Fibroblast of mammary gland (primary cell): ENCODE measurements at places on chromosomes 1 and 21.

DNA sequence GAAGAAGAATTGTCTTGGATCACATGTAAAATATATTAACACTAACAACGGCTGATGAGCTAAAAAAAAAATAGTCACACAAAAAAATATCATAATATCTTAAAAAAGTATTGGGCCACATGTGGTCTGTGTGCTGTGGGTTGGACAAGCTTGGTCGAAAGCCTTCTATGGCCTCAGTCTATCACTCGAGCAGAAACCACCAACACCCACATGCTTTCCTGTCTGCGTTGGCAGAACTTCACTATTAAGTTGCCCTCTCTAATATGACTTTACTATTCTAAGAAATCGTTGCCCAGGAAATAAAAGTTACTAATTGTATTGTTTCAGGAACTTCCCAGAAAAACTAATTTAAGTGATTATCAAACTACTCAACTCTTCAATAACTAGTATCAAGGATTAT lies 28.2 kb upstream of the ETS2 start:
- no peak for DNase-seq

DNA sequence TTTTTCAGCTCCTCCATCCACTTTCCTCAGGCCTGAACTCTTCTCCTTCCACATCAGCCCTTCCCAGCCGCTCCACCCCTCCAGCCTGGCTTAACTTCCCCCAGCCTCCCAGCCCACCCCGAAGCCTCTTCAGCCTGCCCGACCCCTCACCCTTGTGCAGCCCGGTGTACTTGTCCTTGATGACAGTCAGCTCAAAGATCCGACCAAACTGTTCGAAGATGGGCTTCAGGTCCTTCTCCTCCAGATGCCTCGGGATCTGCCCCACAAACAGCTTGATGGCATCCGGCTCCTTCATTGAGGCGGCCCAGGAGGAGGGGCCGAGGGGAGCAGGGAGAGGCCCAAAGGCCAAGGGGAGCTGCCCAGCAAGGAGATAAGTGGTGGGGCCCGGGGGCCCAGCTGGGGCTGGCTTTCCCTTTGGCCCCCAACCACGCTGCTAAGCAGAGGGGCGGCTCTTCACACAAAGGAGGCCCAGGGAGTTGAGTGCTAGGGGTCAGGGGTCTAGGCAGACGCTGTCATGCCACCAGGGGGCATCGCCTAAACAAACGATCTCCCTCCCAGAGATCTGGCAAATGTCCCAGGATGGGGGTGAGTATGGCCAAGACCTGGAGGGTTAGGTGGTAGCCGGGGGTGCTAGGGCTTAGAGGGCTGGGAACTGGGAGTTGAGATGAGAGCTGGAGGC lies 738 bp downstream of the CELF3 start:
- DNase-seq = no peak

- no peak for DNase-seq
These were observed 107.3 kb downstream of the NMNAT2 start for GRCh38 chr1:183310753-183311479.

- DNase-seq = no peak
These were observed 18.9 kb downstream of the LDLRAP1 start for GRCh38 chr1:25562101-25562927.

DNA sequence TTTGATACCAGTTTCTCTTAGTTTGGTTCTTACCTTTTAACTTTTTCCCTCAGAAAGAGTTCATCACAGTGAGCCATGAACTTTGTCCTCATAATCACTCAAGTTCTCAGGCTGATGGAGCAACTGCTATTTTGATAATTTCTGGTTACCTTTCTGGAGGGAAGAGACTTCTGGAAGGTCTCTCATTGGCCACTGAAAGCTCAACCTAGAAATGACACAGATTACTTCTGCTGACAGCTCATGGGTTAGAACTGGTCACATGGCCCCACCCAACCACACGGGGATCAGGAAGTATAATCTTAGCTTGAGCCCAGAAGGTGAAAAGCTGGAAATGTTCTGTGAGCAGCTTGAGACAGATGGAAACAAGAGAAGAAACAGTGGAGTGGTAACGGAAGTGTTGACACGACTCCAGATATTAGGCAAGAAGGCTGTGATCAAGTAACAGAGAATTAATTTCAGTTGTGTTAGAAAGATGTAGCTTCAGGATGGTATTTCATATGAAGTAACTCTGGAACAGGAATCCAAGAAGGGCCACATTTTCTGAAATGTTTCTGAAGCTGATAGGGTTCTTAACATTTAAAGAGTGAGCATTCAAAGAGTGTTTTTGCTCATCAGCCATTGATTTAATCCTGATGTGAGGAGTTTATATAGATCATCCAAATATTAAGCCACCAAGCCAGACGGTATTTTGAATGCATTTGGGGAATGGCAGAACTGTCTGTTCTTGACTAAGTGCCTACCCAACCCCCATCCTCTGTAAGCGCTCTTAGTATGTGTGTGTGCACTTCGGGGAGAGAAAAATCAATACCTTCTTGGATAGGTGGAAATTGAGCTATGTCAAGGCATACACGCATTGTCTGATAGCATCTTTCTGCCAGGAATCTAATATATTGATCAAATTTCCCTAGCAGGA lies 21.9 kb upstream of the XPR1 start:
- peak; percentile 55 for DNase-seq

DNA sequence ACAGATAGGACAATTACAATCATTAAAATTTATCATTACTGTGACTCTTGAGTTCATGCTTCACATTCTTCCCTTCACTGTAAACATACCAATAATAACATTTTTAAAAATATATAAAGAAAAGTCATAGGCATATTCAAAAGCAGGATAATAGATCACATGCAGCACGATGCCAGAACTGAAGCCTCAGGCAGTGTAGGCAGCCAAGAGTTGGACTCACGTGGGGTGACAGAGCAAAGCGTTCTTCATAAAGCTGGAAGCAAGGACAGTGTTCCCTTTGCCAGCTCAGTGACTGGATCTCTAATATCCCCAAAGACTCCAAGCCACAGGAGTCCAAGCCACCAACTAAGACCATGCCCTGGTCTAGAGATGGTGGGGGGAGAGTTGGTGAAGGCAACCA lies 77.7 kb downstream of the ODF2L start:
- no peak for DNase-seq

DNA sequence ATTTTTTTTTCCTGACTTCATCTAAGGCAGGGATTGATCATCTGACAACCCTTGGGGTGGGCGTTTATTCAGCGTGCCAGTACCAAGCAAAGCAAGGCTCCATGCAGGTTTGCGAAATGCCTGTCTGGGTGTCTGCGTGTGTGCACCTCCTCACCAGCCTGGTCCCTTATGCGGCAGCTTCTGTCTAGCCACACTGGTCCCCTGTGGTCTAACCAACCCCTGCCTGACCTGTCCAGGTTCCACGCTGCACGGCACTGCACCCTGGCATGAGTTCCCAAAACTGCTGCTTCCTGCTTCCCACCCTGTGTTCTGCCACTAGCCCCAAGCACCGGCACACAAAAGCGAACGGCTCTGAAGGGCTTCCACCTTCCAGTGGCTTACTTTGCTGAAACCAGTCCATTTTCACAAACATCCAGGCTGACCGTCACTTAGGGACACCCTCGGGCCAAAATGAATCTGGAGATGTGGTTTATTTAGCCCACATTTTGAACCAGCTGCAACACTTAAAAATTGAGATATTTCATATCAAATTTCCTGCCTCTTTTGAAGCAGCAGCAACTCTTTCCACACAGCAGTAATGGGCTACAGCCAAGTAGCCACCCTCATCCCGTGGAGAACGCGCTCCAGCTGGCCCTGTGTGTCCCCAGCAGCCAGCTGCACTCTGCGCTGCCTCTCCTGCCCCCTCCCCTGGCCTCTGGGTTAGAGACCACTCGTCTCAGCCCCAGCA lies 55.7 kb downstream of the HLCS start:
- peak; percentile 35 for DNase-seq

DNA sequence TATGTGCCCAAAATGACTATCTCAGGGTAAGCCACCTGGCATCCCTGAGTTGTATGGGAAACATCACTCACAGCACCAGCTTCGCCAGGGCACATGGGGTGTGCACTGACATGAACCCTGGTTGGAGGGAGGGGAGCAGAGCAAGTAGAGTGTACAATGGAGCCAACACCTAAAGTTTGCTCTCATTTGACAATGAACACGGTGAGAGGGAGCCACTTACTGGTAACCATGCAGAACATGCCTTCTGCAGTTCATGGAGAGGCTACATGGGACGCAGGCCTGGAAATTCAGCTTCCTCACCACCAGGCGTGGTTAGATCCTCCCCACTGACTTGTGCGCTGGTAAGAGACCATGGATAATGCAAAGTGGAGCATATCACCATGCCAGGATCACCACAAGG lies 10.0 kb upstream of the CPLANE2 start:
- DNase-seq = no peak

DNA sequence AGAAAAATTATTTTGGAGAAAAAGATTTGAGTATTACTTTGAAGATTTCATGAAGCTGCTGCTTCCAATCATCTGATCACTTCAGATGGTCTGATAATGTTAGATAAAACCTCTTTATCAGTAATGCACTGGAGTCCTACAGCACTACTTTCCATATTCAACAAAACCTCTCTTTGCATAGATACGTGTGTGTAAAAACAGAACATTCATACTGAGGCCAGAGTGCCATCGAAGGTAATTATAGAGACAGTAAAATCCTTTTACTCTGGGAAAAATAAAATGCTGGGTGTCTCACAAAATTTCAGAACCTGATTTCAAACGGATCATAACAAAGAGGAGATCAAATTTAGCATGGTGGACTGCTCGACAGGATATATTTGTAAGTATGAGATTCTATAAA lies at the start of gene RGS13:
Gene RGS13, plus strand, starts transcription at position 209 of the 400 bp plus-strand sequence. CDS start 8,188 bp downstream, outside the sequence.
- no peak for DNase-seq

DNA sequence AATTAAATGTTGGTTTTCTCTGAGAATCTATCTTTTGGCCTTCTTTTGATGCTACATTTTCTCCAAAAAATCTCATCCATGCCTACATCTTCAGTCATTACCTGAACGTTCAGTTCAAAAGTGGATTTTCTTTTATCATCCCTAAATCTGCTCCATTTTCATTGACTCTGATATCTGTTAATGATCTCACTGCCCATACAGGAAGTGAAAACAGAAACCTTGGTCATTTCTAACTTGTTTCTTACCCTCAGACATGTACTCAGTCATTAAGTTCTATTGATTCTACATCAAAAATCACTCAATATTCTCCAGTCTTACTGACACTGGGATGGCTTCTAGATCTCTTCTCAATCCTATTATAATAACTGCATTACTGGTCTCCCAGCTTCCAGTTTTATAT lies 22.7 kb downstream of the PRKACB start:
- DNase-seq = no peak

GRCh38 chr1:20686883-20687725 lies 25.9 kb upstream of the DDOST start:
- DNase-seq = no peak

DNA sequence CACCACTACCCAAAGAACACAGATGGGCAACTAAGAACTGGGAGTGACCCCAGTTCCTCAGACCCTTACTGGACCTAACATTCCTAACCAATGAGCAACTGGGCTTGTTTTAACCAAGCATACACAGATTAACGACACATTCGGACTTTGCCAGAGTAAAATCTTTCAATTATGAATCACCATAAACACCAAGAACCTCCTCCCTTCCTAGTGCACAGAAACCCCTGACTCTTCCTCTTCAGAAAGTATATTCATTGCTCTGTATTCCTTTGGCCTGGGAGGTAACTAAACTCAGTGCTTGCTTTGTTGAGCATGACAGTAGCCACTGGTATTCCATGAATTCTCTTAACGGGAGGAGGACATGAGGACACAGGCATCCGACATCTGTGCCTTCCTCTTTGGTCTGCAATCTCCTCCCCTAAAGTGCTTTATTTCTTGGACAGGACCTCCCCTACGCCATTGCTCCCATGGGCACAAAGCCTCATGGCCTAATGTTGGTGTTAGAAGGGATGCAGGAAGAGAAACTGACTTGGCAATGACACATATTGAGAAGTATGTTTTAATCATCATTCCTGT lies 42.7 kb downstream of the SEC16B start:
- DNase-seq = peak; percentile 92

DNA sequence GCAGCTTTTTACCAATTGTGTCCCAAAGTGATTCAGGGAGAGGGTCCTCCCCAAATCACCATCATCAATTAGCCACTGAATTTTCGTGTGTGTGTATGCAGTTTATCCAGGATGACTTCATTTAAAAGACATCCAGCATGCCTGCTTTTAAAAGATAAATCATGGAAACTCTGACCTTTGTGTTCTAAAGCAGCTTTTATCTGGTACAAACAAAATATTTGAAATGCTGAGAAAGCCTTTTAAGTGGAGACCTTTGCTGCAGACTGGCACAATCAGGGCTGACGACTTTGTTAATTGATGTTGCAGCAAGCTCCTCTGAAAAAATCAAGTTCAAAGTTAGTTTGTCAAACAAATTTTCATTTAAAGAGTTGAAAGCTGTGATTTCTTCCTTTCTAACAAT lies 104.7 kb downstream of the PCP4 start:
- DNase-seq = no peak

- no peak for DNase-seq
These were observed 385.0 kb upstream of the NFIA start for GRCh38 chr1:60697204-60697994.

- DNase-seq = no peak
These were observed 30.0 kb downstream of the ADAMTS1 start for GRCh38 chr21:26815197-26815596.

GRCh38 chr1:226649780-226650179 lies 89.3 kb downstream of the ITPKB start:
- DNase-seq = peak; percentile 50

- no peak for DNase-seq
These were observed 81.6 kb upstream of the DISP3 start for GRCh38 chr1:11397151-11397901.

- peak; percentile 57 for DNase-seq
These were observed 8.1 kb upstream of the C1orf216 start for GRCh38 chr1:35726450-35727433.

- DNase-seq = no peak
These were observed 48.3 kb downstream of the PPIAL4G start for GRCh38 chr1:148434832-148435231.

- DNase-seq = peak; percentile 70
These were observed 26.8 kb downstream of the PALMD start for GRCh38 chr1:99672530-99673213.

DNA sequence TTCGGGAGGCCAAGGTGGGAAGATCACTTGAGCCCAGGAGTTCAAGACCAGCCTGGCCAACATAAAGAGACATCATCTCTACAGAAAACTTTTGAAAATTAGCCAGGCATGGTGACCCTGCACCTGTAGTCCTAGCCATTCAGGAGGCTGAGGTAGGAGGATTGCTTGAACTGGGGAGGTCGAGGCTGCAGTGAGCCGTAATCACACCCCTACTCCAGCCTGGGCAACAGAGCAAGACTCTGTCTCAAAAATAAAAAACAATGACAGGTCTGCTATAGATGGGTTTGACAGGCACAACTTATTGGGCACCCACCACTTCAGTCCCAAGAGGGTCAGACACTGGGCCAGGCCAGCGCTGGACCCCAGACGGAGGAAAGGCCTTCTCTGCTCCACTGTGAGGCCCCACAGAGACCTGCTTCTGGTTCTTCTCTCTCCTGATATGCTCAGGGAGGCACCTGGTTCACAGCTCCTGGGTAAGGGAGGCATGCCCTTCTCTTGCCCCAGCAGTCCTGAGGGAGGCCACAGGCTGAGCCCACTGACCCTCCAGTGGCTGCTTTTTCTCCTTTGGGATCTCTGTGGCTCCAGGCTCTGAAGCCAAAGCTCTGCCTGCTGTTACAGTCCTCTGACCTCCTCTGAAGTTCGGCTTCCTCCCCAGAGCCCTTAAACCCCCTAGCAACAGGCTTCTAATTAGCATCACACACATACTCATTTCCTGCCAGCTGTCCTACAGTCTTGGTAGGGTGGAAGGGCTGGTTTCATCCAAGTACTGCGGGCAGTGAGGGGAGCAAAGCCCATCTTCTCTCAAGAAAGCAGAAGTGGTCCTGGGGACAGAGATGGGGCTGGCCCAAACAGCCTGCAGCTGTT lies 14.4 kb downstream of the S100A16 start:
- peak; percentile 85 for DNase-seq

- no peak for DNase-seq
These were observed 48.1 kb downstream of the TENT5C start for GRCh38 chr1:117653732-117654492.
